WTC11 (cell line): ENCODE measurements at places on chromosomes 7 and 10.
A peak's percentile ranks its signal among the peaks of the same experiment; 100 is the strongest.

- no peak for DNase-seq
- peak overlapping the region; percentile 74 for H3K4me3 ChIP-seq
- no peaks in the 10 kb centered on the region; the same call in 1 of the 2 replicates for H3K27me3 ChIP-seq
- H3K27ac ChIP-seq: peak overlapping the region; percentile 88
Measured at GRCh38 chr7:155296006-155296787, 1.5 kb upstream of the INSIG1 start.

GRCh38 chr7:111955616-111956015 is 250.6 kb downstream of the DOCK4 start:
- no peak for DNase-seq
- no peak overlapping the region for H3K4me3 ChIP-seq
- H3K27ac ChIP-seq: no peak overlapping the region
- H3K36me3 ChIP-seq: no peaks in the 10 kb centered on the region

DNA sequence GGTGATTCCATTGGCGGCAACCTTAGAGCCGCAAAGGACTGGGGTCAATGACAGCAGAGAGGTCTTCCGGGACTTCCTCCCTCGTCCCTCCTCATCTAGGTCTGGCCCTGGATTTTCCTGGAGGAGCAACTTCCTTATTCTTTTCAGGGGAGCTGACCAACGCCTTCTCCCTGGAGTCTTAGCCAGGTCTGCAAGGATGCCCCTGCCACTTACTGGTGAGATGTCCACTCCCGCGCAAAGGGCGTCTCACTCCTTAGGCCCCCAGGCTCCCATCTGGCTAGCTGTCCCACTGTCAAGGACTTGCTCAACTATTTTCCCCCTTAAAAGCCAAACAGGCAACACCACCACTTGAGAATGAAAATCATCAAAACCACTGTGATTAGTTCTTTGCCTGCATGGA is 42.0 kb upstream of the NMT2 start:
- H3K27ac ChIP-seq: no peak overlapping the region
- H3K4me3 ChIP-seq: no peak overlapping the region
- peaks cover 10% of the 10 kb centered on the region for H3K4me1 ChIP-seq
- DNase-seq: no peak

GRCh38 chr10:71312811-71313789 is 6.0 kb upstream of the SLC29A3 start:
- H3K36me3 ChIP-seq: no peaks in the 10 kb centered on the region
- peaks cover 13% of the 10 kb centered on the region for H3K4me1 ChIP-seq
- H3K27ac ChIP-seq: no peak overlapping the region
- H3K27me3 ChIP-seq: peaks cover 13% of the 10 kb centered on the region
- no peak for DNase-seq
- H3K4me3 ChIP-seq: no peak overlapping the region

DNA sequence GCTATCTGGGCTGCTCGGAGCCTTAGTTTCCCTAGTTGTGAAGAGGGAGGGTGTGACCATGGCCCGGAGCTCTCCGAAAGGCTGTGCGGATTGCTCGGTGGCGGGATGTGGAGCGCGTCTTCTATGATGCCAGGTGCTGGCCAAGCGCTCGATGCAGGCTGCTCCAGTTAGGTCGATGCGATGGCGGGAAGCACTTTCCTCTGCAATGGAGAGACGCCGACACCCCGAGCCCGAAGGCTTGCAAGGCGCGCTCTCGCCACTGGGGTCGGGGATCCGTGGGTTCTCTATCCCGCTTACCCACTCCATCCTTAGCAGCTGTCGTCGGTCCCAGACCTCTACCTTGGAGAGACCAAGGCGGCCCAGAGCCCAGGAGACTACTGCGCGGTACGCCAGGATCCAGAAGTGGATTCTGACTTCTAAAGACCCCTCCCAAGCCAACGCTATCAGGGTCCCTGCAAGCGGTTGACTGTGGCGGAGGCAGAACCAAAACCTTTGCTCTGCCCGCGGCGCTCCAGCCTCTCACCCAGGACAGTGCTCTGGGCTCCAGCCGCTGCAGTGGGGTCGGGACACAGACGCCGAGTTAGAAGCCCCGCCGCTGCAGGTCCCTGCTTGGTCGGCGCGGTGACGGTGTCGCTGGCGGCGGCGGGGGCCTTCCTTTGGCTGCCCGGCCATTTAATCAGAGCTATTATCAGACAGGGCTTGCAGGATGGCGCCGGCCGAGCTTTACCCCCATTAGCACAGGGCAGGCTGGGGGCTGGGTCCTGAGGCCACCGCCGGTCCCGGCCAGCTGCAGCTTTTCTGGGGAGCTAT is 7.8 kb upstream of the TBX20 start:
- peaks cover 39% of the 10 kb centered on the region for H3K4me1 ChIP-seq
- peaks cover 92% of the 10 kb centered on the region for H3K27me3 ChIP-seq

DNA sequence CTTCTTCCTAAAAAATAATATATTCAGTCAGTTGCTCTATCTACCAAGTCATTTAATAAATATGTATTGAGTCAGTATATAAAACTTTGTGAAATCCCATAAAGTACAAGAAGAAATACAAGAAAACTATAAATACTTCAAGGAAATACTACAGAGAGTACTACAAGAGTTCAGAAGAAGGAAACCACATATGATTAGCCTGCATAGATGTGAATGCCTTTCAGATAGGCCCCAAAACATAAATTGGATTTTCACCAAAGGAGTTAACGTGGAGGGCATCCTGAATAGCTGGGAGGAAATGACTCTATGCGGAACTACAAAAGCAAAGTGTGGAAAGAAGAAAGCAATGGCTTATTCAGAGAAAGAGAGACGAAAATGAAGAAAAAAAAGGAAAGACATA is 120.1 kb downstream of the LRRN3 start:
- peak overlapping the region; percentile 12 for H3K27ac ChIP-seq
- no peak for DNase-seq
- H3K27me3 ChIP-seq: no peaks in the 10 kb centered on the region
- H3K4me3 ChIP-seq: no peak overlapping the region

- H3K4me3 ChIP-seq: no peak overlapping the region
- H3K27me3 ChIP-seq: peaks cover 4% of the 10 kb centered on the region; the same call in 1 of the 2 replicates
- peaks cover 42% of the 10 kb centered on the region for H3K36me3 ChIP-seq
- no peak for DNase-seq
Measured at GRCh38 chr7:46461334-46461777, 540.3 kb upstream of the IGFBP3 start.

DNA sequence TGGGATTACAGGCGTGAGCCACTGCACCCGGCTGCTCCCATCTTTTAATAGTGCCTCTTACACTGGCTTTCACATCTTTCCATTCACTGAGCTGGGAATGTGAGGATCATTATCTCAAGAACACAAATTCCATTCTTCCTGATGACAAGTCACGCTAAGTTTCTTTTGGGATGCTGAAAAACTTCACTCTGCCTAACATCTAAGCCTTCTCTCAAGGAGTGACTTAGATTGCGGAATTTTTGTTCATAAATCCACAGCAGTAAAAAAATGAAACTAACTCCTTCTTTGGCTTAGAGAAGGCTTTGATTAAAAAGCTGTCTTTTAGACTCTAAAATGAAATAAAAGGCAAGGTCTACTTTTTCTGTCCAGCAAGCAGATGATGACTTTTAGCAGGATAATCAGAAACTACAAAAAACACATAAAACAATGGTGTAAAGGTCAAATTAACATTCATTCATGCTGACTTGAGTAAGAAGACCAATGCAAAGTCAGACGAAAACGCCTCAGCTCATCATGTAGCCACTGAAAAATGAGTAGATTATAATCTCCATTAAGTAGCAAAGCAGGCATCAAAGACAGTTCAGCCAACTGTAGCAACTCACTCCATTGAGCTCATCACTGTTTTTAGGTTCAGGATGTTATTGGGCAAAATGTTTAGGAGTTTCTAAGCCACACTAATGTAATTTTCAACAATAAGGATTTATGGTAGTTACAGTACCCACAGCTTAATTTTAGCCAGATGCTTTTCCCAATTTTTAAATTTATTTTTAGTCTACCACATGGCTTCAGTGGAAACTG is 178.8 kb downstream of the ELMO1 start:
- peaks cover 9% of the 10 kb centered on the region for H3K4me1 ChIP-seq
- no peak overlapping the region for H3K4me3 ChIP-seq
- no peak for DNase-seq
- H3K27ac ChIP-seq: 0 out of 2 replicates have a peak overlapping the region, but pooled peaks have one; percentile 54
- H3K27me3 ChIP-seq: no peaks in the 10 kb centered on the region
- peaks cover 6% of the 10 kb centered on the region for H3K36me3 ChIP-seq

DNA sequence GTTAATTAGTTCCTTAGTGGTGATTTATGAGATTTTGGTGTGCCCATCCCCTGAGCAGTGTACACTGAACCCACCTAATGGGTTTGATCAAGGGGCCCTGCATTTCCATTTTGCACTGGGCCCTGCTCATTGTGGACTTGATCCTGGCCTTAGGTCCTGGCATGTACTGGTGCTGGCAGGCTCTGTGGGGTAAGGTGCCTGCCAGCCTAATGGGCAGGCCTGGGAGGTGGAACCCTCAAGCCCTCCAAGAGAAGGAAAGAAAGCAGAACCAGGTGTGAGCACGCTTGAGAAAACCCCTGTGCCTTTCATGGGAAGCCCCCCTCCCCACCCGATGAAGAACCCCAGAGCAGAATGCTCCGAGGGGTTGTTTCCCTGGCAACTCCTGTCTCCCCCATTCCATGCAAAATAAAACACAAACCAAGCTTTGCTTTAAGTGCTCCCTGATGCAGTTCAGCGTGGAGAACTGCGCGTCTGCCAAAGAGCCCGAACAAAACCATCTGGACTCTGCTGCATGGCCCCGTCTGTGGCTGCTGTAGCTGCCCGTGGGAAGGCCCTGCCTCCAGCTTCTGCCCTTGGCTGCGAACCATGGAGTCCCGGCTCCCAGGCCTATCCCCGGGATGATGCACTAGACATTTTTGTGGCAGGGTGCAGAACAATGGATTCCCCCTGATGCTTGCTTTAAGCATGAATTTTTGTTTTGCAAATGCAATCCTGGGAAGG is 123.3 kb downstream of the PRPF18 start:
- no peak for DNase-seq
- no peak overlapping the region for H3K4me3 ChIP-seq
- H3K4me1 ChIP-seq: peaks cover 86% of the 10 kb centered on the region
- no peaks in the 10 kb centered on the region for H3K27me3 ChIP-seq
